Activated CD4-positive, alpha-beta T cell treated with anti-CD3 and anti-CD28 coated beads for 4 hours (primary cell): ENCODE measurements at places on chromosomes 5 and 9.
A peak's percentile ranks its signal among the peaks of the same experiment; 100 is the strongest.

GRCh38 chr5:175207321-175208040 is 236.5 kb downstream of the DRD1 start:
- no peak for DNase-seq

DNA sequence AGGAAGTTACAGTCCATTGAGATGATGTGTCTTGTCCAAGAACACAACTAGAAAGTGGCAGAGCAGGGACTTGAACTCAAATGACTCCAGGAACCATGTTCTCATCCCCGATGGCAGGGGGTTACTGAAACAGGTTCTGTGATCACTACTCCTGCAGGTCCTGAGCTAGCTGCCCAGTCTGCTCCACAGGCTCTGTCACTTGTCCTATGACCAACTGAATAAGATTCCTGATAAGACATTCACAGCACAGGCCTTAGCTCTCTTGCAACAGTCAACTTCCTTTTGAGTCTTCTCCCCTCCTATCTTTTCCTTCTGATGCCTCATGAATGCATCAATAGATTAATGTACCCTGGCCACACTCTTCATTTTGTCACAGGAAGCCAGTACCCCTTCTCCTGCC is 109.2 kb downstream of the SH3TC2 start:
- DNase-seq, result no peak

DNA sequence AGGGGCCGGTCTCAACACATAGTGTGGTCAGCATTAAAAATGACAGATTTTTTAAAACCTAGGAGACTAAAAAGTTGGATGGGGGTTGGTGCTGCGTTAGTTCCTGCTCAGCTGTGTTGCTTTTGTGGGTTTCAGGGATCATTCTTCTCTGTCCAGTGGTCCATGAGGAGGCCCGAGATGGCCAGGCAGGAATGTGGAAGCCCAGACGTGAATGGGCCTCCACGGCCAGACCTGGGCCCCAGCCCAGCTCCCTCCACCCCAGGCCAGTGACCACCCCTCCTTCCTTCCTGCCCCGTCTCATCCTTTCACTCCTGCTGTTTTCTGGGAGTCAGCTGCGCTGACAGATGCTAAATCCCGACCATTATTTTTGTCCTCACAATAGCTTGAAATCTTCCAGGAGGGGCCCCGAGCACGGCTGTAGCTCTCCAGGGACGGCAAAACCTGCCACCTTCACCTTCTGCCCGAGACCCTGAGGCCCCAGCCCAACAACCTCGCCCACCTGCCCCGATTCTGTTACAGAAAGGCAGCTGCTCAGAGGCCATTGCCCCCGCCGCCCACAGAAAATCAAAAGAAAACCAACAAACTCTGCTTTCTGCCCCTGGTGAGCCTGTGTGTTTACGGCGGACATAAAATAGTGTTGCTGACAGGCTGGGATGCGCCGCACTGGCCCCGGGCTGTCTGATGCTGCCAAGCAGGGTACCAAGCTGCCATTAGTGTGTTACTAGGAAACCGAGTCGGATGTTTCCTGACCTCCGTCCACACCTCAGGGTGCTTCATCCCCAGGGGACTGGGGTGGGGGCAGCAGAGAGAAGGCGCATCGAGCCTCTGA is 83.7 kb upstream of the SARDH start:
- DNase-seq, result no peak

GRCh38 chr5:77218263-77218662 is 7.8 kb downstream of the PDE8B start:
- no peak for DNase-seq

DNA sequence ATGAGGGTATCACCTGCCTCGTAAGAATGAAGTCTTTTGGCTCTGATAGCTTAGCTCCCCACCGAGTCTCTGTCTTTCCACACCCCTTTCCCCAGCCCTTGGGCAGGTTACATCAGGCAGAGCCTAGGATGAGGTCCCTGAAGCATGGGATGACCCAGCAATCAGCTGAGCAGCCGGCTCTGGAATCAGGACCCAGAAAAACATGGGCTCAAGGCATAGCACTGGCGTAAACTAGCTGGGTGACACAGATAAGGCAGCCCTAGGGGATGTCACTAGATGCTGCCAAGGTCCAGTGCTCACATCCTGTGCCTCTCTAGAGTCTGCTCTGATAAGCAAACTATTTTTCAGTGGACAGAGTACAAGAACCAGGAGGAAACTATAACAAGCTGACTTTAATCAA is 26.6 kb downstream of the IDNK start:
- DNase-seq, result no peak

- no peak for DNase-seq
These were observed 13.4 kb upstream of the JADE2 start for GRCh38 chr5:134511796-134512660.

DNA sequence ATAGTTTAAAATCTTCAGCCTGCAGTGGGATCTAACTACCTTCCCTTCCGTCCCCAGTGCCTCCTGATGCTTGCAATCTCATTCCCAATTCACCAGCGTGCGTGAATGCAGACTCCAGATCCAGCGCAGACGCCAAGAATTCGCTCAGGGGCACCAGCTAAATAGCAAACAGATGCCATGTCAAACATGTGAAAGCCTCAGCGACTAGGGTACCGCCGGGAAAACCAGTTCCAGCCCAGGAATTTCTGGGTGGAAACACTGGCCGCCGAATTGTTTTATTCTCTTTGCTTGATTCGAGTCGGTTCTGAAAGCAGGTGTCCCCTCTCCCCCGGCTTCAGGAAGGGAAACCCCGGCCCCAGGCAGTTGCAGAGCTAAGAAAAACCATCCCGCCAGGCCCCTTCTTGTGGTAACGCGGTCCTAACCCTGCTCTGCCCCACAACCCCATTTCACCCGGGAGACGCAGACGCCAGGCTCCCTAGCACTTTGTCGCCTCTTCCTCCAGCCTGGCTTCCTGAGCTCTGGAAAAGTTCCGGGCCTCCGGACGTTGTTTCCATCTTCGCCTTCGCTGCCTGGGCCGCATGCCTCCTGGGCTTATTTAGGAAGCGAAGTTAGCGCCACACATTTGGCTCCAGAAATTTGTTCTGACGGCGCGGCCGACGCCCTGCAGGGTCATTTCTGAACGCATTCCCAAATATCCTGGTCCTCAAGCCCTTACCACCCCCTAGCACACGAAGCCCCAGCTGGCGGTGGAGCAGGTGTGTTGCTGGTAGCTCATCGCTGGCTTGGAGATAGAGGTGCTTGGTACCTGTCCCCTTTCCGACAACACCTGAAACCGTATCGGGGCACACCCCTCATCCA is 665 bp upstream of the LVRN start:
- no peak for DNase-seq

GRCh38 chr9:95313010-95313498 is 4.5 kb downstream of the FANCC start:
- no peak for DNase-seq

DNA sequence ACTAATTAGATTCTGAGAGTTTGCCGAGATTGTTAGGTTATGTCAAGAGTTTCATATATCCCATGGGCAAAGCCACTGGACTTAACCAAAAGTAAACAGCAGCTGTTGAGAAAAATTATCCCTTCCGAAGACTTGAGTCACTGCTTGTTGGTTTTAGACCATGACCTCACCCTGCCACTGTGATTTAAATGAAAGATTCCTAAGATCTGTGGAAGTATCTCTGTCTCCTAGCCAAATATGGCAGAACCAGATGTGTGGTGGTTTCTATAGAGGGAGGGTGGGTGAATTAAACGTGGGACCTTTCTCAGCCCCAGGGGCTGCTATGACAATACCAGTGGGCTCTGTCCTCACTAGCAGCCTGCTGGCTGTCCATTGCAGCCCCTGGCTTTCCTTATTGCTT is 19.3 kb downstream of the DMRT3 start:
- DNase-seq, result no peak

DNA sequence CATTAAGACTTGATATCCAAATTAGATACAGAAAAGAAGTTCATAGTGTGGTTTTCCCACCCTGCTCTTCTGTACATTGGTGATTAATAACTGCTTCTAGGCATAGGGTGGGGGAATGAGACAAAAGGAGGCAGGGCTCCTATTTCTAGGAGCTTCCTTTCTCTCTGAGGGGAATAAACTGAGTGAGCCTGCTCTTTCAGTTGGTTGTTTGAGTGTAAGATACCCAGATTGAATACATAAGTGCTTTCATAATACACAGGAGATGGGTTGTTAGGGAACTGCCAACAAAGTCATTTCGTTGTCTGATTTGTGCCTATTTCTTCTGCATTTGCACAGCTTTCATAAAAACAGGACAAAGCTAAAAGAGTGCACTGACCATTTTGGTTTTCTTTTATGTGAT is 48.9 kb upstream of the TTC23L start:
- DNase-seq, result no peak

- DNase-seq, result no peak
These were observed 39.2 kb upstream of the HAND1 start for GRCh38 chr5:154517181-154517580.

GRCh38 chr9:131950487-131950886 is 129.2 kb downstream of the MED27 start:
- DNase-seq, result no peak

DNA sequence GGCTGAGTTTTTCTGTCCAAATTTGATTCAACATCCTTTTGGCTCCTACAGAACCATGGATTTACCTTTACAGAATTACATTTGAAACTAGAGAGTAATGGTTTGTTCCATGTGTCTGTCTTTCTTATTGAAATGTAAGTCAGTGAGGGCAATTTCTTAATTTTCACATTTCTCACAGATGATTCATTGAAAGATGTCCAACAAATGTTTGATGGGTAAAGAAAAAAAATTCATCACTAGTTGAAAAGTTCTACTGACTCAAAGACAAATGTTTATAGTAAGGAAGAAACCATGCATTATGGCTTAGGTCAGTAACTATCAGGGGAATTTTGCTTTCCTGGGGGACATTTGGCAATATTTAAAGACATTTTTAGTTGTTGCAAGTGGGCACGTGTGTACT is 131.6 kb upstream of the TRPM3 start:
- DNase-seq, result no peak

DNA sequence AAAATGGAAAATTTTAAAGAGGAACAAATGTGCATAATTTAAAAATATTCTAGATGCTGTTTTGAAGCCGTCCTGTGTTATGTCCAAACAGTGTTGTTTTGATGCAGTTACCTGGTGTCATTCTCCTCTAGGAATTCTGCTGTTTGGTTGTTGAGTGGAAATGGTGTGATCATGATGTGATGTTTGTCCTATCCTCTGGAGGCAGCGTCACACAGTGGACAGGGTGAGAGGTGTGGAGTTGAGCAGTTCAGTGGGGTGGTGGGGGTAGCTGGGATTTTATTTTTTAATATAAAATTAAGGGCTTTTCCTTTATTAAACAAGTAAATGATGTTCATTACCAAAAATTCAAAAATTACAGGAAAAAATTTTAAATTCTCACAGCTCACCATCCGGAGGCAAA is 31.2 kb downstream of the PRDM6 start:
- no peak for DNase-seq

DNA sequence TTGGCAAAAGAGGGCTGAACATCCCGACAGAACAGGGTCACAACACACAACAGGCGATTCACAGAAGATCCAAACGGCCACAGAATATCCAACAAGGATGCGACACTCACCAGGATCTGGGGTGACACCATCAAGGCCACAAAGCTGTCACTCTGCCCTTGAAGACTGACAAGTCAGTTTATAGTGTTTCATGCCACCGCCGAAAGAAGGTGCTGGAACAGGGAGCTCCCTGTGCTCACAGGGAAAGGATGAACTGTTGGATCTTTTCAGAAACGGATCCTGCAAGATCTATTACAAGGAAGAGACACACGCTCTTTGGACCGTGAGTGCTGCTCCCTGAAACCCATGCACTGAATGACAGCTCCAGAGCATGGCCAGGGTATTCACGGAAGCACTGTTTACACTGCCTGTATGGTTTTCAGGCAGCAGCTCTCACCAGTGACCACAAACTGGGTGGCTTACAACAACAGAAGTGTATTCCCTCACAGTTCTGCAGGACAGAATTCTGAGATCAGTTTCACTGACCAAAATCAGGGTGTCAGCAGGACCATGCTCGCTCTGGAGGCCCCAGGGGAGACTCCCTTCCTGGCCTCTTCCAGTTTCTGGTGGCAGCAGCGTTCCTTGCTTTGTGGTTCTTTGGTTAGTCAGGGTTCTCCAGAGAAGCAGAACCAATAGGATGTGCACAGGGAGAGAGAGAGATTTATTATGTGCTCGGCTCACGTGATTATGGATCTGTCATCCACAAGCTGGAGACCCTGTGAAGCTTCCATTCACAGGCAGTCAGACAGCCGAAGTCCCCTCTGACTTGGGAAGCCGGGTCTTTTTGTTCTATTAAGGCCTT is 52.8 kb downstream of the SEMA4D start:
- DNase-seq, result no peak

- DNase-seq, result no peak
These were observed 111.9 kb upstream of the LPAR1 start for GRCh38 chr9:111150181-111150580.

DNA sequence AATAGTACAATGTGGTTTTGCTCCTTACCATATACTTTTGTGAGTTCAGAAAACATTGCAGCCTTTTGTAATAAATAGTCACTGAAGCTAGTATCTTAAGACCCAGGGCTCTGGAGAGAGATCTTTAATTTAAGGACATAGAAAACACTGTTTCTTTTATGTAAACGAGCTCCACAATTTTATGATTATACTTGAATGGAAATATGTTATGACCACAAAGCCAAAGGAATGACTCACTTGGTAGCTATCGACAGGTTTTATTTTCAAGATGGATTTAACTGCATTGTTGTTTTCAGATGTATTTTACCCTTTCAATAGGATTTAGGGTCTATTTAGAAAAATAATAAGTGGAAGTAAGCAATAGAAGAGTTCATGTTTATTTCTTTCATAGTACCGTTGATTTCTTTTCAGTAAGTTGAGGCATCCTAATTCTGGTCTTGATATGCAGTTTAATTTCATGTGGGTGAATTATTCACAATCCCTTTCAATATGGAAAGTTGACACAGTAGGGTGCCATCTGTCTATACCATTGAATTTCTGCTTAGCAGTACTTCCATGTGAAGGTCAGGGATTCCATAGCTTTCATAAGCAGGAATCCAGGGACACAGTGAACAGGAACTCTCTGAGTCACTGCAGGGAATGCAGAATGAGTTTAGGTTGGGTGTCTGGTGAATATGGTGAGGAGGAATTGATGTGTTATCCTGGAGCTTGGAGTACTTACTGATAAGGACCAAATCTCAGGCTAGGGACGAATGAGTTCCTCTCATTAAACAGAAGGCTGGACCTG is 157.6 kb downstream of the CD180 start:
- DNase-seq, result no peak

DNA sequence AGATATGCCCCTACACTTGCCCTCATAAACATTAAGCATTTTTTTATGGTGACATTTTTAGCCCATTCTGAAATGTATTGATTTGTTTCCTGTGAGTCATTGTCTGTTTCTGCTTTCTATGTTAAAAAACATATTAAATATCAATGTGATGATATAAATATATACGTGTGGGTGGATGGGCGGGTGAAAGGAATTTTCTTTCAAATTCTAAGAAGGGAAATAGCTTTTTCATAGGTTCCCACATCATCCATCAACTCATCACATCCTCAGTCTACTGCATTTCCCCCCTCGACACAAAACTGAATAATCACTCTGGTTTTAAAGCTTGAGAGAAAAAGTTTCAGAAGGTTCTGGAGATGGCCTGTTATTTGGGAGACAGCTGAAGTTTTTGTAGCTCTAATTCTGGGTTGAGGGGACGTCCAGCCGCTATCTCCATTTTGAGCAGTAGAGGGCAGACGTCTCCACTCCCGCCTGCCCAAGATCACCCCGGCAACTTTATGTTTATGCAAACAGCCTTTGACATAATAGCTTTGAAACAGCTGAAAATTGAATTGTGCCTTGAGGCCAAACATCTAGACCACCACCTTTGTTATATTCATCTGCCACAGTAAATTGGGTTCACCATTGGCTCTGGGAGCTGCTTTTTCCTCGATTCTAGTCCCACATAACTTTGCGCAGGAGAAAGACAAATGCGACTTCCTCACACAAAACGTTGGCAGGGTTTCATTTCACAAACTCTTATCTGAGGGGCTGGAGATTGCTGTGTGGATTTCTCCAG is 216.2 kb upstream of the CLINT1 start:
- peak; percentile 11 for DNase-seq
